ENCODE measurements at places on chromosomes 1 and 21.

DNA sequence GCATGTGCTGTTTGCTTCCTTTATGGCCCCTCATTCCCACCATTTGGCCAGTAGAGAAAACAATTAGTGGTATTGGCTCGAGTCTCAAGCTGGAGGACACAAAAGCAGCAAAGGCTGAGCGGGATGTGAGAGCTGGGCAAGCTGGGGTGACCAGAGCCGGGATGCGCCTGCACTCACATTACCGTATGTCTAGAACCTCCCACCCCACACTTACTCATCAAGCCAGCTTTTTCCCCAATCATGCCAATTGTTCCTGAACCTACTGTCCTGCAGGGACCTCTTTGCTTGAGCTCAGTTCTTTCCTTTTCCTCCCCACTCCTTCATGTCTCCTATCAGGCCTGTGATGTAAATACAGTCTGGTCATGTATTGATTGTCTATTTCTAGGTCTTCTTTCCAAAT lies 45.9 kb downstream of the KIRREL1 start:
- no peak for DNase-seq

GRCh38 chr1:84374991-84375696 lies 23.1 kb upstream of the DNASE2B start:
- no peak for DNase-seq

DNA sequence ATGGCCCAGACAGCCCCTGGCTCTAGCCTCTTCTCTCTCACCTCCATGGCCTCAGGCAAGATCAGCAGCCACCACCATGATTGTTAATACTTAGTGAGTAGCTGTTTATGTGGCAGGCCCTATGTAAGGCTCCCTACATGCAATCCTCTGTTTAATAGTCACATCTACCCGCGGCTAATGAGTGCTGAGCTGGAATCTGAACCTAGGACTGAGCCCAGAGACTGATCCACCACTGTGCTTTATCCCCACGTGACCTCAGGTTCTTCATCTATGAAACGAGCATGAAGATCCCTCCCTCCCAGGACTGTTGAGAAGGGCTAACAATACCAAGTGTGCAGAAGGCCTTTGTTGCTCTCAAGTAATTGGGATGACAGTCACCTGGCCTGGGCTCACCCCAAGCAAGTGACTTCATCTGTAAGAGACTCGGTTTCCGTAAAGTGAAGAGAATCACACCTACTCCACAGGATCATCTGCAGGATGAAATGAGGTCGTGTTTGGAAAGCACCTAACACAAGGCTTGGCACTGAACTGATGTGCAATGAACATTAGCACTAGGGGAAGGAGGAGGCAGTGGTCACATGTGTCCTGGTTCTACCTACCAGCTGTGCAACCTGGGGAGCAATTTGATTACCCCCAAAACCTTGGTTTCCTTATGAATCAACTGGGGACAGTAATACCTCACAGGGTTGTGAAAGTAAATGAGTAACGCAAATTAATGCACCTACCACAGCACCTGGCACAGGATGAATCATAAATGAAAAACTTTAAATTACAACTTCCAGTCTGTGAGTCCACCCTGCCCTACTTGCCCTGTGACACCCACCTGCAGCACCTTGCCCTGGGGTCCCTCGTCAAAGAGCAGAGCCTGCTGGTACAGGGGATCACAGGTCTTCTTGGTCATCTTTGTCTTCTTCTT lies 37.2 kb downstream of the RIMS3 start:
- DNase-seq: no peak

DNA sequence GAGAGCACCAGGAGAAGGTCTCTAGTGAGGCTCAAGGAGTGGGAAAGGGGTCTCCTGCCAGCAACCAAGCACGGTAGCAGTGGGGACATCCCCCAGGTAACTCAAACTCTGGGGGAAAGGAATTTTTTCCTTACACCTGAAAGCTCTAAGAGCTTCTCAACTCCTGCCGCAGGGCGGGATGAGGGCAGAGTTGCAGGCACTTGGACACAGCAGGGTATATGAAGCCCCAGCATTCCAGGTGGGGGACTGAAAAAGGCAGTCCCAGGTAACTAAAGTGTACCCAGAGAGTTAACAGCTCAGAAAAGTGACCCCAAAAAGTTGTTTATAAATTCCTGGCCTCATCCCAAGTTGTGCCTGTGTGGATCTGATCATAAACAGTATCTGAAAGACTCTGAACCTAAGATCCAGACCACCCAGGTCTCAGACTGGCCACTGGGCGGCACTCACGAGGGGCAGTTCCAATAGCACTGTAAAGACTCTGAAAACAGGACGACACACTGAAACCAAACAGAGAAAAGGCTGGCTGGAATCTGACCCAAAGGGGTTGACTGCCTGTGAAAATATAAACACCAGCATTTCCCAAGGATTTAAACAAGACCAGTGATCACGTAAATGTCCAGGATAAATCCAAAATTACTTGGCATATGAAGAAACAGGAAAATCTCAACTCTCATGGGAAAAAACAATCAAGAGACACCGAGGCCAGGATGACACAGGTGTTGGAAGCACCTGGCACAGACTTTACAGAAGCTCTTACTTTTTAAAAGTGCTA lies 47.5 kb downstream of the HSF2BP start:
- no peak for DNase-seq

GRCh38 chr1:201429736-201430501 lies 8.4 kb upstream of the TNNI1 start:
- no peak for DNase-seq

GRCh38 chr1:244060686-244061085 lies 9.6 kb downstream of the ZBTB18 start:
- no peak for DNase-seq

DNA sequence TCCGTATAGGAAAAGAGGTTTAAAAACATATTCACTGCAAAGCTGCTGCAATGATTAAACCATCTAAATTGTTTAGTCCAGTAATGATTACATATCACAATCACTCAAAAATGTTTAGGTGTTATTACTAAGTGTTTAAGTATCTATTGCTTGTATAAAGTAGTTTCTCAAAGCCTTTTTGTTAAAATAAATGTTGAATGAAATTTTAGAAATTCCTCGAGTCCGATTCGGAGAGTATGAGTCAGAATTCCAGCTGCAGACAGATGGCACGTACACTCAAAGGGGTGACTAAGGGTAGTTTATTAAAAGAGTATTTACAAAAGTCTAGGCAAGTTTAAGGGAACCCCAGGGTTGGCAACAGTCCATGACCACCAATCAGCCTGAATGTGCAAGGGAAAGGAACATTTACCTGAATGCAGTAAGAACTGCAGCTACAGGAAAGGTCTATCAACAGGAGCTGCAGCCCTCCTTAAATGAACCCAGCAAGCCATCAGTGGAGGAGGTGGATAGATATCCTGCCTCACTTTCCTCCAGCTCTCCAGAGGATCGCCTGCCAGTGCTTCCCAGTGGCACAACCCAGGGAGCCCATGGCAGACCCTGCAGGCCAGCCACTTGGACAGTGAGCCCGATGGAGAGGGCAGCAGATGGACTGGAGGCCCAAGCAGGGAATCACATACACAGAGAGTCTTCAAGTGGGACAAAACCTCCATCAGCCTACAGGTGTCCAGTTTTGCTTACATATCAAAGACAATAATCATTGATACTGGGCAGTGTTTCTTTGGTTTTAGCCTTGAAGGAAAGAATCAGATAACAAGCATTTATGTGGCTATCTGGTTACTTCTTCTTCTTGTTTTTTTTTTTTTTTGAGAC lies 92.1 kb upstream of the SLC44A3 start:
- DNase-seq: no peak

DNA sequence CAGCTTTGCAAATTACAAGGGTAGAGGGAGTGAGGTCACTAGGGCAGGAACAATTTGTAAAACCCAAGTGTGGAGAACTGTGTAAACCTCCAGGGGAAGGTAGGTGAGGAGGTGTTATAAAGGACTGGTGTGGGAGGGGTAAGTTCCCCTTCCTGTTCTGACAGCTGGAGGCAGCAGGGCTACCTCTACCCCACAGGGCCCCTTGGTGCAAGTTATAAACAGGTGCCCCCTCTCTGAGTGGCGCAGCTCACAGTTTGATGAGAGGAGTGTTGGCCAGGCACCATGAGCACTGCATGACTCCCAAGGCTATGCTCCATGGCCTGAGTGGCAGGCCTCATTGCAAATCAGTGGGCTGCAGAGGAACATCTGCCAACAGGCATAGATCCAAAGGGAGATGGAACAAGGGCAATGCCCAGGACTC lies 41.0 kb downstream of the MFSD2A start:
- DNase-seq: no peak

DNA sequence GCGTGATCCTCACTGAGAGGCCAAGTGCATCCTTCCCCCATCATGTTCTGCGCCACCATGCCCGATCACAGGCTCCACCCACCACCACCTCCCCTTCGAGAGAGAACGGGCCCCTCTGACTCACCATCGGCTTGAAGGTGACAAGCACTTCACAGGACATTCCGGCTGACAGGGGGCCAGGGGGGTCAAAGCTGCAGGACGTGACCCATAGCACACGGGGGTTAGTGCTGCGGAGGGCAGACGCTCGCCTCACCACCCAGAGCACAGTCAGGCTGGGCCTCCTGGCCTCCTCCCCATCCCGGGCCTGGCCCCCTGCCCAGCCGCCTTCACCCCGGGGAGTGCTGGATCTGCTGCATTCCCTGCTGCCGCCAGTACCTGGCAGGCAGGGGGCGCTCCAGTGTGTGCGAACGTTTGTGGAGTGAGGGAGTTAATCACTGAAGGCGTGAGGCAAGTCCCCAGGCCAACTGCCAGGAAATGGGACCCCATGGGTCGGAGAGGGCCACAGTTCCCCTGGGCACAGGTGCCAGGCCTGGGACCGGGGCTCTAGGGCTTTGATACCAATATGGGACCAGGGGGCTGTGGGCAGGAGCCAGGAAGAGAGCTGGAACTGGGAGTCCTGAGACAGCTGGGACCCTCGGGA lies 40.9 kb upstream of the TMEM52 start:
- peak; percentile 83 for DNase-seq

DNA sequence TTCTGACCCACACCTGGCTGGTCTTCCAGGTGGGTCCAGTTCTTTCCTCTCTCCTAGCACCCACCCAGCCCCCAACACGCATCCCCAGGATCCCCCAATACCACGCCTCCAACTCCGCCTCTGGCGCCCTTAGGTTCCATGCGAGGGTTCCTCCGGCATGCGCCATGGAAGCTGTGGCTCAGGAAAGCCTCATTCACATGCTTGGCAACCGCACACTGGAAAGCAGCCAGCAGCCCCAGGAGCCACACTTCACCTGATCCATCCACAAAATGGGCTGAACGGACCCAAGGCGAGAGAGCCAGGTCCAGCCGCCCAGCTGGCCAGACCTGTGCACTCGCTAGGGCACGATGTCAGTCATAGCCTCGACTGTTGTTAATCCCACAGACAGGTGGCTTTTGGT lies 161.2 kb downstream of the PSMG1 start:
- no peak for DNase-seq

DNA sequence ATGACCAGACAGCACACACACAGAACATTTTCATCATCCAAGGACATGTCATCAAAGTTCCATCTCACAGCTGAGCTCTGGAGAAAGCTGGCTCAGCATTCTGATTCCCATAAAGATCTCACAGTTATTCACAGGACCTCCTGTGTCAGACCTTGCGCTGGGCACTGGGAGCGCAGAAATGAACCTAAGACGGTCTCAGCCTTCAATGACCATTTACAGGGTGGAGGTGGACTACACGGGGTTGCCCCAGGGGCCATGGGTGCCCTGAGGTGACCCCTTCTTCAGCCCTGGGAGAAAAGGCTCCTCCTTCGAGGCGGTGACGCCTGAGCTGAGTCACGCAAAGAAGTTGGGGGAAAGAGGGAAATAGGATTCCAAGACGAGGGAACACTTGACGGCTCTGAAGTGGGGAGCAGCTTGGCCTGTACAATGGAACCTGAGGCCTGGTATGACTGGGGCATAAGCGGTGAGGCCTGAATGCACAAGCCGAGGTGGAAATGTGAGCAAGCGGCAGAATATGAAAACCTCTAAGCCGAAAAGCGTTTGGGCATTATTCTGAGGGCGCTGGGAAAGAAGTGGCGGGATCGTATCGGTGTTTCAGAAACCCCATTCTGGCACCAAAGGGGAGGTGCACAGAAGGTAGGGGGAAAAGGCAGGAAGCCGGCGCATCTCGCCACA lies 797 bp downstream of the CC2D1B start:
- DNase-seq: no peak

DNA sequence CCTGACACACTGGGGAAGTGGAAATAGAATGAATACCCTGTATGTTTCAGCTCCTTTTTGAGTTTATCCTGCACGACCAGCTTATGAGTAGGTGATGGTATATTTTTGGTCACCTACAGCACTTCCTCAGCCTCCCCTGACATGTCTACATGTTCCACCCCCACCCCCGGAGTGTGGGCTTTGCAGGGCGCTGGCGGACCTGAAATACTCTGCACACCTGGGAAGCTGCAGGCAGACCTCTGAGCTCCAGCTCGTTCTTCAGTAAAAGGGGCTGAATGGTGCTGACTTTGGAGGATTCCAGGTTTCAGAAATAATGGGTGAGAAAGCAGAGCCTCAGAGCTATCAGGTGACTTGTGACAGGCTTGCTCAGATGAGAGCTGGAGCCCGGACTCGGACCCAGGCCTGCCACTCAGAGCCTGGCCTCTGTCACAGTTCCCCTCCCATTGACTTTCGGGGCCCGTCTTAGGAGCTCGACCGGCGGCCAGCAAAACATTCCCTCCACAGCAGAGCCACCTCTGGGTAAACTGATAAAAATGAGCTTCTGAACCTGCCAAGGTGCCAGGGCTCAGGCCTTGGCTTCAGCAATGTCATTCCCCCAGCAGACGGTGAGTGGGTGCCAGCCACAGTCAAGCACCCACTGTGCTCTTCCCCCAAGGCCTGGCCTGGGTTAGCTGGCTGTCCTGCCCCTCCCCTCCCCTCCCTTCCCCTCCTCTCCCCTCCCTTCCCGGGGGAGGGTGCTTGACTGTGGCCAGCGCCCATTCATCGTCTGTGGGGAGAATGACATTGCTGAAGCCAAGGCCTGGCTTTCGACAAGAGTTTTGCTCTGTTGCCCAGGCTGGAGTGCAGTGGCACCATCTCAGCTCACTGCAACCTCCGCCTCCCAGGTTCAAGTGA lies 30.1 kb downstream of the DOP1B start:
- DNase-seq: no peak

DNA sequence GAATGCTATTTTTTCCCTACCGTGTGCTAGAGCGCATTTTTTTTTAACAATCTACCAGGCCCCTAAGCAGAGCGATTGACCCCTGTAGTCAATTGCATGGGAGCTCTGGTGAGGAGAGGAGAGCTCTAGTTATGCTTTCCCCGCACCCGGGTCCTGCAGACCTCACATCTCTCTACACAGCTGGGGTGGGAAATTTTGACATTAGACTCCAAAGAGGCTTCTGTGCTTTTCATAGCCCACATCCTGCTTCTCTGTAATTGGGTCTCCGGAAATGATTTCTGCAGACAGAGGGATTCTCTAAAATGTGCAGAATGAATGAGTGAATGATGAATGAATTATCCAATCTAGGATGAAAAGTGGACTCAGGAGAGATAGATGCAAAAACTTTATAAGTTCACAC lies 41.5 kb upstream of the DUSP10 start:
- peak; percentile 55 for DNase-seq

GRCh38 chr1:9654051-9654833 lies 2.7 kb downstream of the PIK3CD start:
- peak; percentile 41 for DNase-seq

- no peak for DNase-seq
Measured at GRCh38 chr21:16424331-16424751, 694.6 kb downstream of the USP25 start.

- DNase-seq: no peak
Measured at GRCh38 chr1:54864460-54865208, 22.4 kb downstream of the DHCR24 start.
